Kidney (tissue), 22 donors: ENCODE measurements at places on chromosomes 4 and X.

GRCh38 chr4:26094911-26095310 is 180.9 kb downstream of the SMIM20 start:
- no peak for DNase-seq

- no peak for DNase-seq
Measured at GRCh38 chrX:65871671-65872311, 168.1 kb downstream of the VSIG4 start.

GRCh38 chrX:10085223-10085622 is 71.6 kb upstream of the CLCN4 start:
- DNase-seq: no peak

DNA sequence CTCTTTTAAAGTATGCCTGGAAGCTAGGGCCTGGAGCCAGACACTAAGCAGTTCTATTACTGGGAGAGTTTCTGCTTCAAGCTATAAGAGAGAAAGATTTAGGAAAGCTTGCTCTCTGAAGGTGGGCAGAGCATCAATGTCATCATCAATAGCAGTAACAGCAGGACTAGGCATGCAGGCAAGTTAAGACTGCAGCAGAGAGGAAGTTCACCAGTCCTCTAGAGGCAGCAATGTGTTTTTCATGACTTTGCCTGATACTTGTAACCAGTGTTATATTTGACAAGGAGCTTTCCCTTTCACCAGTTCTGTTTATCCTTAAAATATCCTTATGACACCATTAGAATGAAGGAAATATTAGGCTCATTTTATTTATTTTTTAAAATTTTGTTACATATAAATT is 237.9 kb downstream of the KCTD8 start:
- DNase-seq: no peak
